ENCODE measurements at places on chromosomes 7 and 10.

DNA sequence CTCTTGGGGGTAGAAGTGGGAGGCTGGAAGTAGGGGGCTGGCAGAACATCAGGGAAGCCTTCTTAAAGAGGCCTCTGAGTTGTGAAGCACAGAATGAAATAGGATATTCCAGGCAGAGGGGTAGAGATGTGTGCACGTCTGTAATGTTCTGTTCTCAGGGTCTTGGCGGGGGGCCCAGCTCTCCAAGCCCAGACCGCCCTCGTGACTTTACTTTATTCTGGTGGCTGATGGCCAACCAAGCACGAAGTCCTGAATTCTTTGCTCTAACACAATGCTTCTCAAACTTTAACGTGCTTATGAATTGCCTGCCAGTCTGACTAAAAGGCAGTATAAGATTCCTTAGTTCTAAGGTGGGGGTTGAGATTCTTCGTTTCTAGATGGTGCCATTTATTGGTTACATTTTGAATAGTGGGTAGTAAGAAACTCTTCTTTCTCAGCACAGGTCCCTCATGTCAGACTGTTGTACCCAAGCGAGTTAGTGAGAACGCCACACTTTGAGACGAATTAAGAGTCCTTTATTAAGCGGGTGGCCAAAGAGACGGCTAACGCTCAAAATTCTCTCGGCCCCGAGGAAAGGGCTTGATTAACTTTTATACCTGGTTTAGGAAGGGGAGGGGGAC is 8.2 kb downstream of the PRXL2A start:
- no peak for DNase-seq

DNA sequence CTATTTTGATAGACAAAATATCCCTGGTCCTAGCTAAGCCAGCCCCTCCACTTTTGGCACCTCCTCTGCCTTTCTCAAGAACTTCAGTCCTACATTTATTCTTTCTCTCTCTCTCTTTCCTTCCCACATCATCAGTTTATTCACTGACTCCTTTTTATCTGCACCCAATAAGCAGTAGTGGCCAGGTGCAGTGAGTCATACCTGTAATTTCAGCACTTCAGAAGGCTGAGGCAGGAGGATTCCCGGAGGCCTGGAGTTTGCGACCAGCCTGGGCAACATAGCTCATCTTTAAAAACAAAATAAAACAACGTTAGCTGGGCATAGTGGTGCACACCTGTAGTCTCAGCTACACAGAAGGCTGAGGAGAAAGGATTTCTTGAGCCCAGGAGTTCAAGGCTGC is 19.4 kb upstream of the NRP1 start:
- DNase-seq = no peak

DNA sequence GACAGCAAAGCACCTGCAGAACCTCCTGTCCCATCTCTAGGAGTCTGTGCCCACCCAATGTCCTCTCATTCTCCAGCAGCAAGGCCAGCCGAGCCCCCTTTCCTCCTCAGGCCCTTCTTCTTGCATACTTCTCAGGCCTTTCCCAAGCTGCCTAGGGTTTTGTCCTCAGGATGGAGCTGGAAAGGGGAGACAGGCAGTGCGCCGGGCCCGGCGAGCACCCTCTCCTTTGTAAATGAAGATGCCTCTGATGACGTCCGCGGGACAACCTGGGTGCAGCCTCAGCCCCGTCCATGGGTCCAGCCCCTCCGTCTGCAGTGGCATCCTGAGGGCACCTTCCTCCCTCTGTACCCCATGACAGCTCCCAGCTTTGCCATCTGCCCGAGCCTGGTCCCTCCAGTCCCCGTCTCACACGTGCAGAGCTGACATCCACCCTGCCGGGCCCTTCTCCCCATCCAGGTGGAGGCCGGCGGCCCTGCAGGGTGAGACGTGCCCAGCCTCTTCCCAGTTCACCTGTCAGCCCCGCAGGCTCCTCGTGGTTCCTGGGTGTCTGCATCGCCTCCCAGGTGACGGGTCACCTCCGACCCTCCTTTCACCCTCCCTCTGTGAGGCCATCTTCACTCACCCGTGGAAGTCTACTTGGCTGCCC is 36.4 kb downstream of the JAKMIP3 start:
- DNase-seq = no peak

GRCh38 chr7:3283130-3283704 is 17.8 kb upstream of the SDK1 start:
- DNase-seq = no peak

GRCh38 chr10:9811601-9812000 is 1206.1 kb upstream of the CELF2 start:
- DNase-seq = no peak

DNA sequence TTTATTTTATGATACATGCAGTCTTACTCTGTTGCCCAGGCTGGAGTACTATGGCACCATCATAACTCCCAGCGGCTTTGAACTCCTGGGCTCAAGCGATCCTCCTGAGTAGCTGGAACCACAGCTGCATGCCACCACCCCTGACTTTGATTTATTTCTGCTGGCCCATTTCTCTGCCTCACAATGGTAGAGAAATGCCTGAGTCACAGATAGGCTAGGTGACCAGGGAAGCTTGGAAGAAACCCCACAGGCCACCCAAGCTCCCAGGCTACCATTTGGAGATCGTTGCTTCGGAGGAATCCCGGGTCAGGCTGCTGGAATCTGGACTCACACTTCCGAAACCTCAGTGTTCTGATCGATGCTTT is 17.4 kb upstream of the BAIAP2L1 start:
- DNase-seq = no peak

DNA sequence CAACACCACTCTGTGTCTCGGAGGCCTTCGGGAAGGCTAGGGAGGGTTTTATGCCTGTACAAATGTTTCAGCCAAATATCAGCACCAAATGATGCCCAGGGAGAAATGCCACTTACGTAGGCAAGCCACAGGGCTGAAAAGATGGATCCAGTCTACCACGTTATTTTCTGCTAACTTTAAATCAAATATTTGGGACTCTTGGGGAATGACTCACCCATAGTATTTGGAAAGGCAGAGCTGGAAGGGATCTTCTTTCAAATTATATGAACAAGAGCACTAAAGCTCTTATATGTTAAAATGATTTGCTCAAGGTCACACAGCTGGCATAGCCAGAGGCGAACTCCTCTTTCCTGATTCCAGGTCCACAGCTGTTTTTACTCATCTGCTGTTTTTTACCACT is 591.4 kb downstream of the SORCS1 start:
- DNase-seq = no peak

DNA sequence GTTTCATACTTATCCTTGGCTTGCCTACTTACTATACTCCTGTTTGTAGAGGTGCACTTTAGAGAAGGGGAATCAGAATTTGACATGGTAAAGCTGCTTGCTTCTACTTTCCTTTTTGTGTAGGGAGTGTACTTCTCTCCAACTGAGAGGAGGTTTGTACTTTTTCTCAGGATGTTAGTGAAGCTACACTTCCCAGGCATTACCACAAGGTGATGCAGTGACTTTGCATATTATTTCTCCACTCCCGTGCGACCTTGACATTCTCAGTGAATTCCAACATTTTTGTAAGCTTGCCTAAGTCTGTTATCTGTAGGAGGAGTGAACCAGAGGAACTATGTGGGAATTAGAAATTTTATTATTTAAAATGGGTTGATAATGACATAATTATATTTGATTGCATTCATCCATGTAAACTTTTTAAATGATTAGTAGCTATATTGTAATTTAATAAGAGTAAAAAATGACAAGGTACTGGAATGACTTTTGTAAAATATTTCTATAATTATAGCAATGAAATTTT is 5.2 kb downstream of the TAX1BP1 start:
- no peak for DNase-seq

DNA sequence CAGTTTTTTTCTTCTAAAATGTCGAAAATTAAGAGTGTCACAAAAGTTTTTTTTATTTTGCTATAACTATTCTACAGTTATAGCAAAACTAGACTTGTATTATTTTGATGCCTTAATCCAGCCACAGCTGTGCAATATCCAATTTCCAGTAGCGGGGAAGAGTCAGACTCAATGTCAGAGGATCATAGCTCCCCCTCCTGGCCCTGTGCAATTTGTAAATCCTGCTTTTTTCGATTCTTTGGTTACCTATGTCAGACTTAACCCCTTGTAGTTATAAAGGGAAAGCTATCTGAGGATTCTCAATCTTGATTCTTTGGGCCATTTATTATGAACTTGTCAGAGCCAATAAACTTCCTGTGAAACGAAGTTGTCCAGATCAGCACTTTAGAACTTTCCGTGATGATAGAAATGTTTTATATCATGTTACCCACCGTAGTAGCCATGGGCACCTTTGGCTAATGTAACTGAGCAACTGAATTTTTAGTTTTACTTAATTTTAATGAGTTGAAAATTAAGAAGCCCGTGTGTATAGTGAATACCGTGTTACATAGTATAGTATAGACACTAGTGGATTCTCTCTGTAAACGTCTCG is 87.7 kb upstream of the PRKCQ start:
- DNase-seq = peak; percentile 64

GRCh38 chr10:23191764-23192711 is at the start of gene PTF1A:
Gene PTF1A, plus strand, starts transcription at chr10:23192312. Its CDS starts 219 bp downstream, at chr10:23192531.
- DNase-seq = no peak

DNA sequence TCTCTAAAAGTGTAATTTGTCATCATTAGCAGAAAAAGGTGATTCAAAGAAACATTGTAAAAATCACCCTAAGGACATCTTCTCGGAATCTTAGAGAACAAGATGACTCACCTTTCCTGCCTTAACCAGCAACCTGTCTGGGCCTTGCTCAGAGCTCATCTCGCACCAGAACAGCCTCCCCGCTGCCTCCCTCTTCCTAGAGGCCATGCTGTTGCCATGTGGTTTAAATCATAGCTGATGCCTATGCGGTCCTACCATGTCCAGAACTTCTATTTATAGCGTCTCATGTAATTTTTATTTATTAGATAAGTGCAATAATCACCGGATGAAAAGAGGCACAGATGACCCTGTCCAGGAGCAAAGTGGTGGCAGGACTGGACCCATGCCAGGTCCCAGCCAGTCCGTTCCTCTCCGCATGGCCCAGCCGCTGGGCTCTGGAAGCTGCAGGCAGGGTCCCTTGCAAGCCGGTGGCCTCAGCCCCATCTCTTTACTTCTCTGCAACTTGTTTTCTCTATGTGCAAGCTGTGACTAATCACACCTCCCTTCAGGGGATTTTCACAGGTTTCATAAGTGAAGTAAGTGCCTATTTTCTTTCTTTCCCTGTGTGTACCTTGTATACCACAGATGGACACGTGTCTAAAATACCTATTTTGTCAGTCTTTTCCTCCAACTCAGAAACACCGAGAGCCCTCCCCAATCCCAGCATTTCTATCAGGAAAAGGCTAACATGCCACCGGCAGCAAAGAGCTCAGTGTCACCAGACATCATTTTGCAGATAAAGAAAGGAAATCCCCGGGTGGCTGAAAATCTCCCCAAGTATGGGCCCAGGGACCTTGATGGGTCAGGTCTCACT is 27.1 kb downstream of the KLF6 start:
- no peak for DNase-seq

DNA sequence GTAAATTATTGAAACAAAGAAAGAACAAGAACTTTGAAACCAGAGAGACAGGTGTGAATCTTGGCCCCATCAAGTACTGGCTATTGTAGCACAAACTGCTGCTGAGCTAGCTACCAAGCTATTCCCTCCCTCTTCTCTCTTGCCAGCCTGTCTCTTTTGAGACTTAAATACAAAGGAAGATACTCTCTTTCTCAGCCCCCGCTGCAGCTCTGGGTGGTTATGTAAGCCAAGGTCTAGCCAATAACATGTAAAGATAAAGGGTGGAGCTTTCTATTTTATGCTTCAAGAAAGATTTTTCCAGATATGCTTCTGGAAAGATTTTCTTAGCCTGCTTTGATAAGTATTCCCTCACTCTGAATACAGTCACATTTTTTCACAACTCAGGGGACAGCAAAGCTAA is 17.2 kb downstream of the BAZ1B start:
- DNase-seq = no peak

DNA sequence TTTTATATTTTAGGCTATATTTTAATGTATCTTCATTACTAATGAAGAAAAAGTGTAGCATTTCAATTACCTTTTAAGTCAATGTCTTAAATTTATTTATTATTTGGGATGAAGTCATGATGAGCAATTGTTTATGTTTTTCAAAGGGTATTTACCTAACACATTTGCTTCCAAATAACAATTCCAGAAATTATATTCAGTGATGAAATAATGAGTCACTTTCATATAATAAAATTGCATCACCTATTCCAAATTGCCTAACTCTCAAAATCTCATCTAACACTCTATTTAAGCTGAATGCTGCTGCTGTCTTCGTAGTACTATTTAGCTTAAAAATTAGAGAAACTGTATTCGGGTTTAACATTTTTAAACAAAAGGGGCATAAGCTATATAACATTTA is 97.7 kb downstream of the PRKG1 start:
- no peak for DNase-seq

GRCh38 chr10:125038637-125039036 is 96.7 kb downstream of the ZRANB1 start:
- no peak for DNase-seq

DNA sequence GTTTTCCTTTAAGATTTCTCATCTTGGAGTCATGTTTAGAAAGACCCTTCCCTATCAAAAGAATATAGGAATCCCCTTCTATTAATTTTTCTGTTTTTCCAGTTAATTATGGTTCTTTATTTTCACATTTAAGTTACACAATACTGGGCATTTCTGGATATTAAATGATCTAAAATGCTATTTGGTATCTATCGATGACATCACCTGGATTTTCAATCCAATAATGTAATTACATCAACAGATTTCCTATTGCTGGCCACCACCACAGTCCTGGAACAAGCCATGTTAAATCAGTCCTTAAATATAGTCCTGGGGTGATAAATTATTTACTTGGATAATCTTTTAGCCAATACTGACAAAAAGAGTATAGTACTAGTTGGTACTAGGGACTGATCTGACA is 48.0 kb downstream of the PUS7 start:
- DNase-seq = no peak

- DNase-seq = no peak
Observed at GRCh38 chr10:1608851-1609647, 128.3 kb downstream of the ADARB2 start.

DNA sequence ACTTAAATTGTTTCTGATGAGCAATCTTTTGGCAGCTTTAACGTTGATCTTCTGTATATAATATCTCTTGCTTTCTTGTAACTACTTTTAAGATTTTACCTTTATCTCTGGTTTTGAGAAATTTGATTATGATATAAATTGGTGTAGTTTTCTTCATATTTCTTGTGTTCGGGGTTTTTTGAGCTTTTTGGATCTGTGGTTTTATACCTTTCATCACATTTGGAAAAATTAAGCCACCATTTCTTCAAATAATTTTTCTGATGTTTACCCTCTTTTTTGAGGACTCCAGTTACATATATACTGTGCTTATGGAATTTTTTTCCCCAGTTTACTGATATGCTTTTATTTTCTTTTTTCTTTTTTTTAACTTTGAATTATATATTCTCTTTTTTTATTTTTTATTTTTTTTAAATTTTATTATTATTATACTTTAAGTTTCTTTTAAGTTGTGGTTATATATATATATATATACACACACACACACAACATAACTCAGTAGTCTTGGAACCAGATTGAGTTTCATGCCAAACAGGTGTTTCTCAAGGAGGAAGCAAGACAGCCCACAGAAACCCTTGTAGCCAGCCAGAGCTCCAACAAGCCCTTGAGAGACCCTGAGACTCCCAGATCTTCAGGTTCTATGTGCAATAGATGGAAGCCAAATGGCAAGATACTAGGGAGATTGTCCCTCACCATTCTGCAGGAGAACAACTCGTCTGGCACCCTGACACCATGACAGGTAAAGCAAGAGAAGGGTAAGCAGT is 27.5 kb upstream of the NME8 start:
- no peak for DNase-seq

- DNase-seq = no peak
Observed at GRCh38 chr7:100356416-100357068, 1.4 kb upstream of the PILRB start.

GRCh38 chr7:1741246-1741645 is 71.2 kb downstream of the ELFN1 start:
- no peak for DNase-seq

Data from DND-41 (cell line).